NCI-H345 (cell line): ENCODE measurements at places on chromosomes 16 and 17.

- no peak for DNase-seq
Measured at GRCh38 chr16:88569614-88569984, 604 bp upstream of the ZC3H18 start.

DNA sequence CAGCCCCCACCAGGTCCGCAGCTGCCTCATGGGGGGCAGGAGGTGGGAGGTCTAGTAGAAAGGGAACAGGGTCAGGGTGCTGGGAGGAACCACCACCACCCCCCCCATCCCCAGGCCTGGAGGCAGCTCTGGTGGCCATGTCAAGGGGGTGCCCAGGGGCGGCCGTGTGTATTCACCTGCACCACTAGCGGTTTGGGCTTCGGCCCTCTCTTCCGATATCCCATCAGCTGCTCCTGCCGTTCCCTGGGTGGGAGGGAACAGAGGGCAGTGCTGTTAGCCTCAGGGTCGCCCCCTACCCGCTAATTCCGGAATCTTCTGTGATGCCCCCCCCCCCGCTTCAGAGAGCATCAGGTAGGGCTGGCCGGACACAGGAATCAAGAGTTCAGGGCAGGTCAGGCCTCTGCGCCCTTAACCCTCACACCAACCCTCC is 3.8 kb downstream of the CBX4 start:
- no peak for DNase-seq

DNA sequence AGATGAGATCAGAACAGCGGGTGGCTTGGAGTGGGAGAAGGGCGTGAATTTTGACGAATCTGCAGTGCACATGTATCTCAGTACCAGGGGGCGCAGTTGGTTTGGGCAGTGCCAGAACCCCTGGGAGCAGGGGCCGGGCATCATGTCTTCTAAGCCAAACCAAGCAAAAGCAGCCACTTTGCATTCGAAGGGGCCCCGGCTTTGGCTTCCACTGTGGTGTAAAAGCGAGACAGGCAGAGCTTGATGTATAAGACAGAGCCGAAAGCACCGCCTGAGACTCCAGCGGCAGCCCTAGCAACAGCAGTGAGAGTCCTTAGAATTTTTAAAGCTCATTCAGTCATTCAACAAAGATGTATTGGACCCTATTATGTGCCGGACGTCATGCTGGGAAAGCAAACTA is 3.8 kb upstream of the XYLT1 start:
- no peak for DNase-seq

DNA sequence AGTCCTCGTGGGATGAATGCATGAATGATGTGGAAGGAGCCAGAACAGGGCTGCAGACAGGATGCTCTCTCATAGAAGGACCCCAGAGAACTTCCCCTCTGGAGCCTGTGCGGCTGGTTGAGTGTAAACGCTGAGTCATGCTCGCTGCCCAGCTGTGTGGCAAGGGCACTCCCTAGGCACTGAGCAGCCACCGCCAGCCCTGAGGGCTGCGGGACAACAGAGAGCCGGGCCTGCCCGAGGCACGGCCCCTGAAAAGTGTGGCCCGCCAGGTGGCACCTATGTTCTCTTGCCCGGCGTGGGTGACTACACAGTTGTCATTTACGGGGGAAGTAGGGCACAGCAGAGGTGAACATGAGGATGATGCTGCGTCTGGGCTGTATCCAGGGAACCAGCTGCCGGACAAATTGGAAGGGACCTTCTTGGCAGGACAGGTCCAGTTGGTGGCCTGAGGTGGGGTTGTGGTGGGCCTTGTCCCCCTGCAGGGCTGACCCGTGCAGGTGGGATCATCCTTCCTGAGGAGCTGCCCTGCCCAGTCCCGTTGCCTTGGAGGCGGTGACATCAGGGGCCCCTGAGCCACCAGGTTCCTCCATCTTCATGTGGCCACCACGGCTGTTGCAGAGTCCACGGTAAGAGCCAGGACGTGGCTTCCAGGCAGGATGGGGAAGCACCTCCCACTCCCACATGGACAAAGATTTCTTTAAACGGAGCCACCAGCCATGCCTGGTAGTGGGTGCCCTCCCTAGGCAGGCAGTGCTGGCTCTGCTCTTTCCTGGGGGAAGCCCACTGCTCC is 94.8 kb upstream of the CBX4 start:
- peak; percentile 52 for DNase-seq

- DNase-seq, result no peak
Measured at GRCh38 chr17:16676676-16677268, 13.3 kb upstream of the CCDC144A start.

- DNase-seq, result no peak
Measured at GRCh38 chr16:85605912-85606841, 6.9 kb upstream of the GSE1 start.

DNA sequence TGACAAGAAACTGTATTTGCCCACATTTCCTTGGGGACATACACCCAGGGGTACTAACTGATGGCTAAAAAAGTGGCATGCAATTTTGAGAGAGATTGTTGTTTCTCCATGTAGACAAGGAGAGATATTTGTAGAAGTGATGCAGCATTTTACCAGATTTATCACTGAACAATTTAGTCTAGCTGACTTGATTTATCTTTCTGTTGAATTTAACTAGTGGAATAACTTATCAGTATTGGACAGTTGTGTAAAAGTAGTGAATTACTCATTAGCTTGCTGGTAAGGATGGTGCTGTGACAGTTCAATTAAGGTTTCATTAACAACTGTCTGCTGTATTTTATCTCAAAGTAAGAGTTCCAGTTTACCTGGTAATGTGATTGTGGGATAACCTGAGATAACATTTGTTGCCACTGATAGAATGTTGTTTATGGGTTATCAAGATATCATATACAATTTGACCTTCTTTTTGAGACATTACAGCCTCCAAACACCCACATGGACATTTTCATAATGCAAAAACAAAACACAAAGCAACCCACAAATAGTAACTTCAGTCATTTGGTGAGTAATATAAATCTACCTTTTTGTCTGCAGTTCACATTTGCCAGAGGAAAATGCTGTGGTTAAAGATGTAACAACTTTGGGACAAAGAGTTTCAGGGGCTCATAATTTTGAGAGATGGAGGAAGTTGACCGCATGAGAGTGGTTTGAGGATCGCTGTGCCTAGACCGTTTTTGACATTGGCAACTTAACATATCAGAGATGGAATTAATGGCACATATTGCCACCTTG is 3.8 kb downstream of the NLK start:
- DNase-seq, result no peak

GRCh38 chr17:41360296-41360995 is 9.2 kb downstream of the KRT33B start:
- DNase-seq, result no peak

DNA sequence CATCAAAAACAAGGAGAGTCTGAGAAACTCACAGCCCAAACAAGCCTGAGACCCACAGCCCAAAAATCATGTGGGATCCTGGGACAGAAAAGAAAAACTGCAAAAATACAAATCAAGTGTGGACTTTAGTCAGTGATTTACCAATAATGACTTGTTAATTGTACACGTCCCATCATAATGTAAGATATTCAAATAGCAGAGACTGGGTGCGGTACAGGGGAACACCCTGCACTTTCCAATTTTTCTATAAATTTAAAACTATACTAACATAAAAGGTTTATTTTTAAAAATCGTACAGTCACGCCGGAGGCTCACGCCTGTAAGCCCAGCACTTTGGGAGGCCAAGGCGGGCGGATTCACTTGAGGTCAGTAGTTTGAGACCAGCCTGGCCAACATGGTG is 8.8 kb downstream of the CEP131 start:
- no peak for DNase-seq

DNA sequence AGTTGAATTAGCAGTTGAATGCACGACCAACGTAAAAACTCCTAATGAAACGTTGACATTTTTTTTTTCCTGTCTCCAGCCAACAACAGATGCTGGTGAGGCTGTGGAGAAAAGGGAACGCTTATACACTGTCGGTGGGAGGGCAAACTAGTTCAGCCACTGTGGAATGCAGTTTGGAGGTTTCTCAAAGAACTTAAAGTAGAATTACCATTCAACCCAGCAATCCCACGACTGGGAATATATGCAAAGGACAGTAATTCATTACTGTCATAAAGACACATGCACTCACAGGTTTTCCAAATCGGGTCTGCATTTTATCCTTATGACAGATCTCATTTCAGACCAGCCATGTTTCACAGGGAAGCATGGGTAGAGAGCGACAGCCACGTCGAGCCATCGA is 3.5 kb upstream of the WFDC1 start:
- DNase-seq, result no peak

GRCh38 chr17:43880420-43880991 is 26.8 kb downstream of the MPP2 start:
- DNase-seq, result no peak

GRCh38 chr17:77391668-77392375 is 251.1 kb downstream of the SEC14L1 start:
- DNase-seq, result no peak

GRCh38 chr17:81927152-81927652 is 333 bp downstream of the MAFG start:
- DNase-seq, result no peak
